Esophagus muscularis mucosa (tissue), 4 donors: ENCODE measurements at places on chromosomes 13 and 19. TPM values are rescaled to one million over a fixed set of nuclear protein-coding genes. Genes with fewer than 3 reads are reported as not detected.
A peak's percentile ranks its signal among the peaks of the same experiment; 100 is the strongest.

- no peaks in the 10 kb centered on the region for H3K4me1 ChIP-seq
- H3K27ac ChIP-seq = no peak overlapping the region
- no peak overlapping the region for H3K4me3 ChIP-seq
- DNase-seq = no peak
- H3K27me3 ChIP-seq = no peaks in the 10 kb centered on the region
These were observed 132.7 kb downstream of the UGGT2 start for GRCh38 chr13:95920485-95920884.

RFX2 gene
- 34.9 TPM for total RNA-seq

- no peak overlapping the region for H3K27ac ChIP-seq
- no peak overlapping the region for H3K4me3 ChIP-seq
- no peaks in the 10 kb centered on the region for H3K4me1 ChIP-seq
- no peaks in the 10 kb centered on the region for H3K36me3 ChIP-seq
- peak; percentile 31 for DNase-seq
These were observed 23.8 kb downstream of the SPATA13 start for GRCh38 chr13:24184265-24184841.

DNA sequence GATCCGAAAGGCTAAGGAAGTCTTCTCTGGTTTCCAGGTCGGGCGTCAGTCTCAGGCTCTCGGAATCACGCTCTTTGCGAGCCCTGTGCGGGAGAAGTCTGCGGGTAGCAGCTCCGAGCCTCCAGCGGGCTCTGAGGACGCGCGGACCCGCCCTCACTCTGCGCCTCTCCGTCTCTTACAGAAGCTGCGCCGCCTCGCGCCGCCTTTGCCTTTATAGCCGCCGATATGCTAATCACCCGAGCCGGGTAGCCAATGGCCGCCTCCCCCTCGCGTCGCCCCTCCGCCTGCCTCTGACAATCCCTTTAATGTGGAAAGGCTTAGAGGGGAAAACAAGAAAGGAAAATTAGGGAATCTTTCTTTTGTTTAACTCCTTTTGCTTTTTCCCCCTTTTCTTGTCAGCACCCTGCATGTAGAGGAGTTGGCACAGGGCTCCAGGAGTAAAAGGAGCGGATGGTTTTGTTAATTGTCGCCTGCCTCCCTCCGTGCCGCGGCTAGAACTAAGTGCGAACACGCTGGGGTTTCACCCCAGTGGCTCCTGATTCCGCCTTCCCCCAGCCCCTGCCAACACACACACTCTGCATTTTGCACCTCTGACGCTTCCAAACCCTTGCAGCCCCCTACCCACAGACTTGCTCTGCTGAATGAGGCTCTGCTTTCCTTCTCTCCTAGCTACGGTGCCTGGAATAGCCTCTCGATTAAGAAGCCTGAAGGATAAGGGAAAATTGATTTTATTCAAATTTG, at the start of gene PCDH8:
Gene PCDH8 (minus strand): TSS at position 186 of the 741 bp plus-strand sequence. CDS start 204 bp downstream, outside the sequence.
- peaks cover 8% of the 10 kb centered on the region for H3K27me3 ChIP-seq
- no peak within 1 kb of the TSS for H3K4me3 ChIP-seq
- peaks cover 49% of the 10 kb centered on the region for H3K4me1 ChIP-seq
- no peak within 1 kb of the TSS for H3K27ac ChIP-seq

B3GLCT gene
- total RNA-seq = 5.8 TPM

DNA sequence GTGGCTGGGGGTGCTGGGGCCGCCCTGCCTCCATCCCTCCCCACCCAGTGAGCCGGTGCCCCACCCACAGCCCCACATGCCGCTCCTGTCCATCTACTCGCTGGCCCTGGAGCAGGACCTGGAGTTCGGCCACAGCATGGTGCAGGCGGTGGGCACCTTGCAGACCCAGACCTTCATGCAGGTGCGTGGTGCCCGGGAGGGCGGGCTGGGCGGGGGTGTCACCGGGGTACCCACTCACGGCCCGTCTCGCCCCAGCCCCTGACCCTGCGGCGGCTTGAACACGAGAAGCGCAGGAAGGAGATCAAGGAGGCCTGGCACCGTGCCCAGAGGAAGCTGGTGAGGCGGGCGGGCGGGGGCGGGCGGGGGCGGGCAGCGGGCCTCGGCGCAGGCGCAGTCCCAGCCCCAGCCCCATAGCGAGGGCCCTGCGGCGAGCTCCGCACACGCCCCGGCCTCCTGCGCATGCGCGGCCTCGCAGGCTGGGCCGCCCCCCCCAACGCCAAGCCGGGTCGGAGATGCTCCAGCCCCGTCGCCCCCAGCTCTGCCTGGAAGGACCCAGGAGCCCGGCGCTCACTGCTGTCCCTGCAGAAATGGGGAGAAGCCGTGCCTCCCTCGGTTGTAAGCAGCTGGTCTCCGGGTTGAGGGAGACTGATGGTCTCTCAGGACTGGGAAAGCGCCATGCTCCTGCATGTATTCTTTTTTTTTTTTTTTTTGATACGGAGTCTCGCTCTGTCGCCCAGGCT, 7.7 kb downstream of the ARHGAP45 start:
- peaks cover 10% of the 10 kb centered on the region for H3K27me3 ChIP-seq
- peak; percentile 94 for DNase-seq
- H3K4me1 ChIP-seq = peaks cover 19% of the 10 kb centered on the region
- no peak overlapping the region for H3K27ac ChIP-seq
- peak overlapping the region; percentile 46 for H3K4me3 ChIP-seq

DNA sequence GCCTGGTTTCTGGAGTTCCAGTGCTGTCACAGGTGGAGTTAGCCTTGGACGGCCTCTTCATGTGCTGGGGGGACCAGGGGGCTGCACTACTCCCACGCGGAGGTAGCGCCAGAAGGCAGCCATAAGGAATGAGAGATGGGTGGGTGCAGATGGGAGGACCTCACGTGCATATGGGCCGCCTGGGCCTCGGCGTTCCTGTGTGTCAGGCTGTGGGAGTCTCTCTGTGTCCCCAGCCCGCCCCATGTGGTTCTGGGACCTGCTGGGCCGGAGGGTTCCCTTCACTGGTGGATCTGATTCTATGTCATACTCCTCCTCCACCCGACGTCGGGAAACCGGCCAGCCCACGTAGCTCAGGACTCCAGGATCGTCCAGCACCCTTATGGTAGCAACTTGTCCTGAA, 149.0 kb upstream of the SOX1 start:
- no peak for DNase-seq
- H3K27ac ChIP-seq = no peak overlapping the region

CEACAM16 gene
- total RNA-seq = not detected

GRCh38 chr13:44930963-44931623, 58.2 kb downstream of the NUFIP1 start:
- peaks cover 23% of the 10 kb centered on the region for H3K4me1 ChIP-seq
- DNase-seq = no peak
- H3K27me3 ChIP-seq = no peaks in the 10 kb centered on the region
- no peaks in the 10 kb centered on the region for H3K36me3 ChIP-seq

- no peaks in the 10 kb centered on the region for H3K4me1 ChIP-seq
- no peaks in the 10 kb centered on the region for H3K36me3 ChIP-seq
- H3K27ac ChIP-seq = no peak overlapping the region
- H3K27me3 ChIP-seq = no peaks in the 10 kb centered on the region
- H3K4me3 ChIP-seq = no peak overlapping the region
- DNase-seq = no peak
These were observed 1356.5 kb upstream of the SLC10A2 start for GRCh38 chr13:104422668-104423067.

LMTK3 gene
- total RNA-seq = 0.57 TPM

DNA sequence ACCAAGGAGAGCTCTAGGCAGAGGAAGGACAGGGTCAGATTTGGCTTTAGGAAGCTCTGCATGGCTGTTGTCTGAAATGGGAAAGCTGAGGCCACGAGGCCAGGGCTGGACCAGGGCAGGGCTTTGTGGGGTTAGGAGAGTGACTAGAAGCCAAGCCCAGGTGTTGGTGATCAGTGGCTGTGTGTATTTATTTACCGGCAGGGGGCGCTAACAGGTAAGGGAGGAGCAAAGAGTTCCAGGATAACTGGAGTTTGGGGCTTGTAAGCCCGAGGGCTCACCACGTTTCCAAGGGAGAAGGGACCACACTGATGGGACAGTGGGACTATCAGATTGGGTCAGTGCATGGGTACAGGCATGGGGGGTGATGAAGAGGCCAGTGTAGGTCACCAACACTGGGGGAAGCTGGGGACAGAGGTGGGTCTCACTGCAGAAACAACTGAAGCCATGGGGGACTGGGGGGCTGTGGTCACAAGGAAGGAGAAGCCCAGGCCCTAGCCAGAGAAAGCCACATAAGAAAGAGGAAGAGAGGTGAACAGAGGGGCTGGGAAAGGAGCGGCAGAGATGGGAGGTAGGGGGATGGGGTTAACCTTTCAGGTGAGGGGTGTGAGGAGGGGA, 3.9 kb downstream of the TMEM147 start:
- DNase-seq = no peak
- H3K4me3 ChIP-seq = no peak overlapping the region
- peaks cover 4% of the 10 kb centered on the region for H3K36me3 ChIP-seq
- H3K27me3 ChIP-seq = no peaks in the 10 kb centered on the region
- peaks cover 23% of the 10 kb centered on the region for H3K4me1 ChIP-seq

DNA sequence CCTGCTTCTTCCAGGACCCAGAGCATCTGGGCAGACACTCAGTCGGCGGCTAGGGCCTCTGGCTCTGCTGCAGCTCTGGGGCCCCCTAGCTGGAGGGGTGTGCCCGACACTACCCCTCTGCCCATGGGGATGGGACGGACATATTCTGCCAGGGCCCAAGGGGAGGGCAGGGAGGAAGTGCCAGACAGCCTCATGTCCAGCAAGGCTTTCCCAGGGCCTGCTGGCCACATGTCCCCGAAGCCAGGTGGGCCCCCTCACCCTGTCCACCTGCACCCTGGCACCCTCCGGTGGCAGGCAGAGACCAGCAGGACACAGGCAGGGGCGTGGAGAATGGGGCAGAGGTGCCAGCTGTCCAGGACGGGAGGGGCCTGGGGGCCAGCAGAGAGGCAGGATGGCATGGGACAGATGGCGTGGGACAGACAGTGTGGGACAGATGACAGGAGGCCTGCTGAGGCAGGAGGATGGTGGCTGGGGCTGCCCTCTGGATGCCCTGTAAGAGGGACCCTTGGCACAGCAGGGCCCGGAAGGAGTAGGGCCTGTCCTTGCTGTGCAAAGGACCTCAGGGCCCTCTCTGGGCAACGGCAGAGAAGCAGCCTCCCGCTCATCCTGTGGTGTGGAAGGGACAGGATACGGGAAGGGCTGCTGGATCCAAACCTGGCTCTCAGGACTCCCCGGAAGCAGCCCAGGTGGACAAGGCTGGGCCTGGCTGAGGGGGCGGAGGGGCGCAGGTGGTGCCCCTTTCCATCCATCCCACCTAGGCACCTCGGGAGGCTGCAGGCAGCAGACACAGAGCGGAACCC, 29.1 kb downstream of the CEBPG start:
- no peak for DNase-seq
- H3K4me1 ChIP-seq = peaks cover 20% of the 10 kb centered on the region
- no peaks in the 10 kb centered on the region for H3K27me3 ChIP-seq
- H3K36me3 ChIP-seq = peaks cover 4% of the 10 kb centered on the region
- no peak overlapping the region for H3K27ac ChIP-seq

DNA sequence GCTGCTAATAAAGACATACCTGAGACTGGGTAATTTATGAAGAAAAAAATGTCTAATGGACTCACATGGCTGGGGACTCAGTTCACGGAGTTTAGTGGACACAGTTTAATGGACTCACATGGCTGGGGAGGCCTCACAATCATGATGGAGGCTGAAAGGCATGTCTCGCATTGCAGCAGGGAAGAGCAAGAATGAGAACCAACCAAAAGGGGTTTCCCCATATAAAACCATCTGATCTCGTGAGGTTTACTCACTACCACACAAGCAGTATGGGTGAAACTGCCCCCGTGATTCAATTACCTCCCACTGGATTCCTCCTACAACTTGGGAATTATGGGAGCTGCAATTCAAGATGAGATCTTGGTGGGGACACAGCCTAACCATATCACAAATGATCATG, 1181.2 kb downstream of the PCDH9 start:
- no peaks in the 10 kb centered on the region for H3K4me1 ChIP-seq
- no peak for DNase-seq
- H3K36me3 ChIP-seq = no peaks in the 10 kb centered on the region
- H3K4me3 ChIP-seq = no peak overlapping the region
- no peaks in the 10 kb centered on the region for H3K27me3 ChIP-seq

CD70 gene
- total RNA-seq = not detected

PSG4 gene
- total RNA-seq = not detected

- no peak overlapping the region for H3K4me3 ChIP-seq
- peak overlapping the region; percentile 79 for H3K27ac ChIP-seq
- peaks cover 42% of the 10 kb centered on the region for H3K36me3 ChIP-seq
- DNase-seq = no peak
- H3K4me1 ChIP-seq = peaks cover 80% of the 10 kb centered on the region
- no peaks in the 10 kb centered on the region for H3K27me3 ChIP-seq
These were observed 13.2 kb upstream of the CRTC1 start for GRCh38 chr19:18670312-18670711.

DNA sequence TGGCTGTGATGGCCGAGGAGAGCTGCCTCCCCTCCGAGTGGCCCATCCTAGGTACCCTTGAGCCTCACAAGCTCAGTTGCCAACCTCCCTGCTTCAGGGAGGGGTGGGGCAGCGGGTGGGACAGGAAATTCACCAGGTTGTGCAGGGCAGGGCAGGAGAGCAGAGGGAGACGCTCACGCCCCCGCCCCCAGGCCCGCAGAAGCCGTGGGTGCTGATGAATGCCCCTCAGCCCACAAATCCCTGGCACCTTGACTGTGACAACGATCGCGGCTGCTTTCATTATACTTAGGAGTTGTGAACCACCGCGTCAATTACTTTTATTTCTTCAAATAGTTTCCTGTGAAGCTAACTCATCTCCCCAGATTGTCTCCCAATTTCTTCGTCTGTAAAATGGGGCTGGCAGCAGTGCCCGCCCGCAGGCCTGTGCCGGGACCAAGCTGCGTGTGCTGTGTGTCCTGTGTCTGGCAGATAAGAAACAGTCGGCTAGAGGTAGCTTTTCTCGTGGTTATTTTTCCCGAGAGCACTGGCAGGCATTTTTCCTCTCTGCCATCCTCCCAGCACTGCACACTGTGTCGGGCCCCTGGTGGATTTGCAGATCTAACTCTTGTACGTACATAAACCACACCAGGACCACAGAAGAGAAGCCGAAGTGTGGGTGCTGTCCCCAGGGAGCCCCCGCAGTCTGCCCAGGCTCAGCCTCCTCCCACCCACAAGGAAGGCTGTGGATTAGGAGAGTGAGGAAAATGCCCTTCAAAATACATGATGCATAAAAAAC, 7.9 kb upstream of the RASA3 start:
- no peak overlapping the region for H3K4me3 ChIP-seq
- peaks cover 21% of the 10 kb centered on the region for H3K4me1 ChIP-seq
- no peak overlapping the region for H3K27ac ChIP-seq
- H3K27me3 ChIP-seq = no peaks in the 10 kb centered on the region

- H3K27me3 ChIP-seq = no peaks in the 10 kb centered on the region
- H3K36me3 ChIP-seq = peaks cover 8% of the 10 kb centered on the region
- no peak for DNase-seq
- peaks cover 11% of the 10 kb centered on the region for H3K4me1 ChIP-seq
- H3K27ac ChIP-seq = peak overlapping the region; percentile 2
These were observed 9.8 kb downstream of the PARP4 start for GRCh38 chr13:24502533-24503378.

GRCh38 chr13:31944262-31945160, 87.1 kb upstream of the FRY start:
- DNase-seq = no peak
- peaks cover 10% of the 10 kb centered on the region for H3K4me1 ChIP-seq
- no peak overlapping the region for H3K4me3 ChIP-seq
- no peak overlapping the region for H3K27ac ChIP-seq

GRCh38 chr19:34480971-34481841, at the start of gene WTIP:
TSS of gene WTIP (plus strand) at chr19:34481758. CDS start at chr19:34481975, 217 bp downstream.
- peaks cover 42% of the 10 kb centered on the region for H3K4me1 ChIP-seq
- H3K4me3 ChIP-seq = peak within 1 kb of the TSS; percentile 91
- no peaks in the 10 kb centered on the region for H3K27me3 ChIP-seq
- no peak for DNase-seq
- no peaks in the 10 kb centered on the region for H3K36me3 ChIP-seq

C19orf33 gene
- 7.8 TPM for total RNA-seq

GRCh38 chr13:34214686-34215085, 396.7 kb downstream of the RFC3 start:
- H3K27me3 ChIP-seq = no peaks in the 10 kb centered on the region
- H3K4me3 ChIP-seq = no peak overlapping the region
- no peaks in the 10 kb centered on the region for H3K36me3 ChIP-seq
- H3K4me1 ChIP-seq = no peaks in the 10 kb centered on the region

ZNF665 gene
- total RNA-seq = 3.8 TPM

MYBPC2 gene
- total RNA-seq = not detected
